ENCODE measurements at places on chromosomes 7 and 10. TPM values are rescaled to one million over a fixed set of nuclear protein-coding genes. Genes with fewer than 3 reads are reported as not detected.

DNA sequence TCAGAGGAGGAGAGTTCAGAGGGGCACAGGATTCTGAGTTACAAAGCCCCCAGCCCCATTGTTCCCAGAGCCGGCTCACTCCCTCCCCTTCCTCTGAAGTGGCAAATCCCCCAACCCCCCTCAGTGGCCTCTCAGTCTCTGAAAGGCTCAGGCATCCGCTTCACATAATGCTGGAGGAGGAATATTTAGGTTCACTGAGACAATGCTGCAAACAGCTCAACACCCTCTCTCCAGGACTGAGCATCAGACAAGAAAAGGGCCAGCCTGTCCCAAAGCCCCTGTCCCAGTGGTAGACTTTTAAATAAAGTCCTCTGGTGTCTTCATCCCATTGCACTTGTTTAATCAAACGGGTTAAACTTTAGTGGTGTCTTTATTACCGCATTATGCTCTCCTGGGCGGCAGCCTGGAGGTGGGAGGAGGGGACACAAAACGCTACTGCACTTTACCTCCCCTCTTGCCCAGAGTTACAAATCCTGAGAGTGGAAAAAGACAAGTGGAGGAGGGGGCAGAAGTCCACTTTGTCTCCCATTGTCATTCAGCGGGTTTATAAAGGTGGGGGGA, 257.9 kb downstream of the FGFR2 start:
- ATAC-seq: peak; percentile 78

- ATAC-seq: no peak
Measured at GRCh38 chr10:99569961-99570360, 37.2 kb downstream of the NKX2-3 start.

DNA sequence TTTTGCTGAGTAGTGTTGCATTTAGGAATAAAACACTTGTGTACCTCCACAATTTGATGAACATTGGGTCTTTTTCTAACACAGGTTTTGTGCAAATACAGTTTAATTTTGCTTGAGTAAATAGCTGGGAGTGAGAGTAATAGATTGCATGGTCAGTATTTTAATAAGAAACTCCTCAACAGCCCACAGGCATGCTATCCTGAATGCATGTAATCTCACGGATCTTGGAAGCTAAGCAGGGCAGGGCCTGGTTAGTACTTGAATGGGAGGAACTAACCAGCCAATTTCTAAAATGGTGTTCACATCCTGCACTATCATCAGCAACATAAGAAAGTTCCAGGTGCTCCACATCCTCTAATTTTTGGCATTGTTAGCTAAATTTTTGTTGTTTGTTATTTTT, 685.4 kb upstream of the MBL2 start:
- no peak for ATAC-seq

ZNF22 gene
- 19.0 TPM for total RNA-seq

GRCh38 chr7:41689815-41690214, 13.1 kb downstream of the INHBA start:
- no peak for ATAC-seq

- ATAC-seq: peak; percentile 22
Measured at GRCh38 chr10:47176903-47177868, 122.8 kb upstream of the GDF10 start.

DNA sequence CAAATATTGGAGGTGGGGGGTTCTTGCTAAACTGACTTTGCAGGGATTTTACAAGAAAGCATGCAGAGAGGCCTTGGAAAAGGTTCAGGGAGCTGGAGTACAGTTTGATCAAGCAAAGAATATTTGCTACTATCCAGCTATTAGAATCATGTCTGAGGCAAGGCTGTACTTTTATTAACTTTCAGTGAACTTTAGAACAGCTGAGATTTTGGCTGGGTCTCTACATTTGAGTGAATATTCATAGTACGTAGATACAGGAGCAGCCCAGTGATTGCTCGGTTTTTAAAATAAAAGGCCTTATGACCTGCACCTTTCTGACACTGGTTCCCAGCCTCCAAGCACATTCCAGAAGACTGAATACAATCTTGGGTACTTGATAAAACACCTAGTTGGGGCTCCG, 496.8 kb upstream of the AKR1E2 start:
- ATAC-seq: no peak
